ENCODE measurements at places on chromosomes 12 and 14.
A peak's percentile ranks its signal among the peaks of the same experiment; 100 is the strongest.

- DNase-seq, result no peak
Observed at GRCh38 chr14:84797326-84797725, 732.6 kb upstream of the FLRT2 start.

DNA sequence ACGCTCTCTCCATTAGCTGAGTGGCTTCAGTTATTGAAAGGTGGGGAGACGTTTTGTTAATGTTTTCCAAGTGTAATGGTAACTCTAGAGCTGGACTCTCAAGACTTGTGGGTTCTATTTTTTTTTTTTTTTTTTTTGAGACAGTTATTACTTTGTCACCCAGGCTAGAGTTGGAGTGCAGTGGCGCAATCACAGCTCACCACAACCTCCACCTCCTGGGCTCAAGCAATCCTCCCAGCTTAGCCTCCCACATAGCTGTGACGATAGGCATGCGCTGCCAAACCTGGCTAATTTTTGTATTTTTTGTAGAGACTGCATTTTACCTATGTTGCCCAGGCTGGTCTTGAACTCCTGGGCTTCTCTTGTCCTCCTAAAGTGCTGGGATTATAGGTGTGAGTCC is 26.2 kb downstream of the ATF1 start:
- DNase-seq, result peak; percentile 17

GRCh38 chr12:115598871-115599811 is 678.4 kb downstream of the MED13L start:
- DNase-seq, result no peak

DNA sequence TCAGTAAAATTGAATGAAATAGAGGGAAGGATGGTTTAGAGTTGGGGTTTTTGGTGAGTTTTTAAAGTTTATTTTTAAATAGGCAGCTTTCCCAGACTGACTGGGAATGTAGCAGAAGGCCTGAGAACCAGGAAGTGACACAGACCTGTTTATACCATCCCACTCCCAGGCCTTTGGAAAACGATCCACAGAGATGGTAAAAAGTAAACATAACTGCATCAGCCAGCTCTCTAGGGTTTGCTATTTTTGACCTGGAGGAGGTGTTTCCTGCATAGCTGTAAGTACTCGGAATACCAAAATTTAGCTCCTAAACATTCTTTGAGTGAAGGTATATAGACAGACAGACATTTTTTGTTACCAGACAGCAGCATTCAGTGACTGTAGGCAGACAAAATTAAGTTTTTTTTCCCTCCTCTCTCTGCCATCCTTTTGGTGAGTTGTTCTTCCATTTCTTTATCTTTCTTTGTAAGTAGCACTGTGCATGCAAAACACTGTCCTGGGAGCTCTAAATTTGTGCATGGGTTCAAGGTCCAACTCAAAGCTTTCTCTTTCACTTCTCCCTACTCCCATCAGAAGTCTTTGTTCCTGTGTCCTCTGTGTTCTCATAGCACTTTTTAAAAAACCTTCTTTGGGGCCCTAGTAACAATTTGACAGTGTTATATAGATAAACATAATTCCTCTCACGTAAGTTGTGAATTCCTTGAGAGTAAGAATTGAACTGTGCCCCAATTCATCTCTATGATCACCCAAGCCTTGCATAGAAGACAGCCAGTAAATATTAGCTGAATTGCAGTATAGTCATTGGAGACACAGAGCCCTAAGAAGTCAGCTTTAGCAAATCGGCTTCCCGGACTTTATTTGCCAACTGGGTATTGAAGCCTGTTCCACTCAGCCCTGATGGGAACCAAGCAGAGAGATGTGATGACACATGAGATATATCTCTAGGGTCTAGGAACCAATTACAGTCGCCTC is 37.4 kb downstream of the SUSD6 start:
- no peak for DNase-seq

- DNase-seq, result no peak
Observed at GRCh38 chr12:97375310-97375709, 87.3 kb upstream of the RMST start.

DNA sequence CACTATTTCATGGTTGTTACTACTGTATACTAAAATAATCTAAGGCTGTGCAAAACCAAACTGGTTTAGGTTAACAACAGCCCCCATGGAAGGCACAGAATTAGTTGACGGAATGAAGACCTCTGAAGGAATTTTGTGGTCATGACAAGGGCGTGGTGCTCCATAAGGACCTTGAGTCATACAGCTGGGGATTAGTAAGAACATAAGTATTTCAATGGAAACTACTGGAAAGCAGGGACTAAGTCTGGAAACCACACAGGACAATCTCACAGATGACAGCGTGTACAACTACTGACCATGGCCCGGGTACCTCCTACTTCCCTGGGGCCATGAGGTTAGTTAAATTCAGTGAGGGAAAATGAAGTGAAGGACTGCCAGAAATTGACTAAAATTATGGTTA is 98.5 kb upstream of the PLEKHA5 start:
- no peak for DNase-seq

DNA sequence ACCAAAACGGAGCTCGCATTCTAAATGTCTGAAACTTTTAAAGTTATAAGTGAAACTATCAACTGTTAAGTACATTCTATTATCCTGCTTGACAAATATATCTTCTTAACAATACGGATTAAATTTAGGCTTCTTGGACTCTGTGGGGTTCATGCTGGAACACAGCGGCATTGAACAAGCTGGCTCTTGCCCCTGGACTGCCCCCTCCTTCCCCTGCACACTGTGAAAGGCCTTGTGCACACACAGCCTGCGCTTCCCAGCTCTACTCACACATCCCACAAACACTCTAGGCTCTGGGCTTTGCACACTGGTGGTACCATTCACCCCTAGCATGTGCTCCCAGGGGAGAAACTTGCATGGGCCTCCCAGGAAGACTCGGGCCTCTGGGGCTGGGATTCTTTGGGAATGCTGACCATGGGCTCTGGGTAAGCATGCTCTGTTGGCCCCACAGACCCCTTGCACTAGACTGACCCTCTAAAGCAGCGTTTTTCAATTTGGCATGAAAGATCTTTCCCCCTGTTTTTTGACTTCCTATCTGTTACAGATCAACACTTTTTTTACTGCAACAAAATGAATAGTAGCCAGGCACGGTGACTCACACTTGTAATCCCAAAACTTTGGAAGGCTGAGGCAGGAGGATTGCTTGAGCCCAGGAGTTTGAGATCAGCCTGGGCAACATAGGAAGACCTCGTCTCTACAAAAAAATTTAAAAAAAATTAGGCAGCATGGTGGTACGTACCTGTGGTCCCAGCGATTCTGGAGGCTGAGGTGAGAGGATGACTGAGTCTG is 96.2 kb upstream of the CPM start:
- DNase-seq, result no peak

- no peak for DNase-seq
Observed at GRCh38 chr12:31752450-31752849, 23.6 kb upstream of the AMN1 start.

- no peak for DNase-seq
Observed at GRCh38 chr12:41277946-41278267, 89.8 kb downstream of the PDZRN4 start.

- DNase-seq, result no peak
Observed at GRCh38 chr14:70280931-70281330, 78.6 kb downstream of the COX16 start.

DNA sequence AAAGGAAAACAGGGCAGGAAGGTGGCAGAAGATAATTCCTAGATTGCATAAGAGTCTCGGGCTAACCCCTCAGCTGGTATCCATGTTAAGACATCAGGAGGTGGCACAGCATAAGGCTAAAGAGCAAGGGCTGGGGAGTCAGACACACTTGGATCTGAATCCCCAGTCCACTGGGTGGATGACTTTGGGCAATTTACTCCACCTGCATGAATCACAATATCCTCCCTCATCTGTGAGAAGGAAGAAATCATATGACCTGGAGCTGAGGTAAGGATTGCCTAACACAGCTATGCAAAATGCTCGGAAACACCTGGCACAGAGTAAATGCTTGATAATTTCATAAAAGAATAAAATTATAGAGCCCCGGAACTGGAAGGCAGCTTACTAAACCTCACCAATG is 217.9 kb downstream of the PIK3C2G start:
- no peak for DNase-seq

DNA sequence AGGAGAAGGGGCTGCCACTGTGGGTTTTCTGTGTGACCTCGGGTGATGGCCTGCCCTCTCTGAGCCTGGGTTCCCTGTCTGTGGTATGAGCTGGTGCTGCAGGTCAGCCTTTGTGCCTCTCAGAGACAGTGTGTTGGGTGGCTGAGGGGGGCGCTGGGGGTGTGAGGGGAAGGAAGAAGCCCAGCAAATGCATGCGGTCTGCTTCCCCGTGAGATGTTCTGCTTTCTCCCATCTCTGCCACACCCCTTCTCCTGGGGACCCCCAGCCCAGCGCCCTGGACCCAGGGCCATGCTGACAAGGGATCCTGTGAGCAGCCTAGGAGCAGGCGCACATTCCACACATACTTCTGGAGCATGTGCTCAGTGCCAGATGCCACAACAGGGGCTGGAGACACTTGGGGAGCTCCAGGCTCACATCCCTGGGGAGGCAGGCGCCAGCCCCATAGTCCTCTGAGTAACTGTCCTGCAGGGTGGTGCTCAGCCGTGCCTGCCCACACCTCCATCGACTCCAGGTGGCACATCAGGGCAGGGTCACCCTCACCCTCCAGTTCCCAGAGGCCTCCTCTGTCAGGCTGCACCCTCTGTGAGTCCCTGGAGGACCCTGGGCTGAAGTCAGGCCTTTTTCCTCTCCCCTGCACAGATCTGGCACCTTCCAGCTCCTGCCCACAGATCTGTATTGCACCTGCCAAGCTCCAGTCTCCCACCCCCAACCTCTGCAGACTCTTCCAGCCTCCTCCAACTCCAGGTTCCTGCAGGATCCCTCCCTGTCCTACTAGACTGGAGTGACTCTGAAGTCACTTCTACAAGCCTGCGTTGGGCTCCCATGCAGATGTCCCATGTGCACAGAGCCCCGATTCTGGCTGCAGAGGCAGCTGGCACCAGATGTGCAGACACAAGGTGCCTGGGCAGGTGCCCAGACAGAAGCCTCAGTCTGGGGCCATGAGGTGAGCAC is 205.6 kb downstream of the KIF26A start:
- DNase-seq, result no peak

- no peak for DNase-seq
Observed at GRCh38 chr12:132160016-132160415, 15.8 kb downstream of the NOC4L start.

- DNase-seq, result no peak
Observed at GRCh38 chr12:110252716-110253115, 28.3 kb upstream of the ATP2A2 start.

DNA sequence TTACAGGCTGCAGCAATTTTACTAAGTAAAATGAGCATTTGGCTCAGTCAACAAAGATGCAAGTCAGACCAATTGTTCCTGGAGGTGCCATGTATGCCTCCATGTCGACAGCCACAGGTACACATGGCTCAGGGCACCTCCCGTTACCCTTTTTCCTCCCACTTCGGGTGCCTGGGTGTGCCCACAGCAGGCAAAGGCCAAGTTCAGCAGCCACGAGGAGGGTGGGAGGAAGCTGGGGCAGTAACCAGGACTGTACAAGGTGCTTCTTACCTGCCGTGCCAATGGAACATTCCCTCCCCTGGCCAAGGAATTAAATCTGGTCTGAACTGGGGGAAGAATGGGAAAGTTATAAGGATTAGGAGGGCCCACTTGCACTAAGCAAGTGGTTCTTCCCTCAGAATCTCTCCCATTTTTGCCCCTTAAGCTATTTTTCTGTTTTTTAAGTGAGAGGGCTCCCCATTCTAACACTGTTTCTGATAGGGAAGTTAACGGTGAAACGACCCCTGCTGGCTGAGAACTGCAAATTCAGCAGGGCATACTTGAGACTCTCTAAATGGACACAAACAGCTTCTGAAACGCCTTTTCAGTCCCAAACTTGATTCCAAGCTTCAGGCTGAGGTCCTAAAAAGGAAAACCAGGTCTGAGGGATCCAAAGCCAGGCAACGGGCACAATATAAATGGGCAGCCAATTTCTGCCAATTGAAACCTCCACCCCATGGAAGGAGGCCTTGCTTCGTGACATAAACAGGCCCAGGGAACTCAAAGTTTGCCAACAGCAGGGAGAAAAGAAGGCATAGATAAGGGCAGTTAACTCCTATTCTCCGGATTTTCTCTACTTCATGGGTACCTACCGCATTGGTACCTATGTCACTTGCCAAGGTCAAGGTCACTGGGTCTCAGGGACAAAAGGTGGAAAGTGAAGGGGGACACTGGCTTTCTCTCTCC is 24.8 kb downstream of the CLECL1 start:
- DNase-seq, result peak; percentile 80

GRCh38 chr12:24175284-24175683 is 225.8 kb upstream of the SOX5 start:
- DNase-seq, result no peak

DNA sequence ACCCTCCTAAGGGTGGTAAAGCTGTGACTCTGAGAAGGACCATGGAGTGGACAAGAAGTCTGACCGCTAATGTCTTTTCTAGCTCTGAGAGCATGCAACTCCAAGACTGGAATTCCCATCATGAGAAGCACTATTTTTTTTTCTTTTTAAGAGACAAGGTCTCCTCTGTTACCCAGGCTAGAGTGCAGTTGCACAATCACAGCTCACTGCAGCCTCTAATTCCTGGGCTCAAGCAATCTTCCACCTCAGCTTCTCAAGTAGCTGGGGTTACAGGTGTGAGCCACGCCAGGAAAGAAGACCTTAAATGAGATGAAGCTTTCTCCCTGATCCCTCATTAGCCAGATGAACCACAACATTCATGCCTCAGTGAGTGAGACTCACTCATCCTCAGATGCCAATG is 19.2 kb downstream of the VDR start:
- DNase-seq, result no peak

- no peak for DNase-seq
Observed at GRCh38 chr14:64249363-64249762, 44.8 kb downstream of the ESR2 start.

DNA sequence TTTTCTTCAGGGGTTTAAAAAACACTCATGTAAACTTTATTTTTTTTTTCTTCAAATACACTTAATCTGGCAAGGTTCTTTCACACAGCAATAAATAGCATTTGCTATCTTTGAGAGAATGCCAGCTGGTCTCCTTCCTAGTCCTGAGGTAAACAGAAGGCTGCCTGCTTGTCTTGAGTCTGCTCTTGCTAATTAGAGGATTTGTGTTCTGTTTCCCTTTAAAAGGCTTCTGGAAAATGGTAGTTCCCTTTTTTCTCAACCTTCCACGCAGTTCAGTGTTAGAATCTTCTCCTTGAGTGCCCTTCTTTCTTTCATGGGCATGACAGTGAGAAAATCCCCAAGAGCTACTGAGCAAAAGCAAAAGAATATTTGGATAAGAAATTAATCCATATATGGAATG is 92.3 kb upstream of the DCN start:
- no peak for DNase-seq

- DNase-seq, result no peak
Observed at GRCh38 chr14:84087986-84088531, 1441.9 kb upstream of the FLRT2 start.

GRCh38 chr12:129127771-129128170 is 274.5 kb downstream of the GLT1D1 start:
- no peak for DNase-seq

DNA sequence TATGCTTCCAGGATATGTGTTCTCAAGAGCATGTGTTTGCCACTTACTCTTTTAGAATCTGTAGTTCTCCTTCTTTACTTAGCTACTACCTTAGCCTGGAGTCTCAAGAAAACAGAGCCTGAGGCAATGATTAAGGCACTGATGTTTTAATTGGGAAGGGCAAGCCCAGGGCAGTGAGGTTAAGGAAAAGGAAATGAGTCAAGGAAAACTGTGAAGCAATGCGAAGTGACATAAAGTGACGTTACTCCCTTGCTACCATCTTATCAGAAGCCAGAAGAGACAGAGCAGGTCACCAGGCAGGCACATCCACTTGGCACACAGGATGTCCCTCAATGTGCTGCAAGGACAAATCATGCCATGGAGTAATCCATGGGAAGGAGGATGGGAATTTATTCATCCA is 11.3 kb upstream of the EML5 start:
- DNase-seq, result no peak

GRCh38 chr12:31346267-31346666 is 20.3 kb upstream of the SINHCAF start:
- DNase-seq, result no peak

All from stimulated activated effector memory CD8-positive, alpha-beta T cell treated with anti-CD3 and anti-CD28 coated beads, Interleukin-12 subunit alpha, Interleukin-12 subunit beta, amount 100 ng/mL, for 72 hours (primary cell).